ENCODE measurements at places on chromosomes 2 and 18.

- H3K4me3 ChIP-seq, result no peak overlapping the region
- H3K27ac ChIP-seq, result no peak overlapping the region
- no peak for DNase-seq
- peaks cover 2% of the 10 kb centered on the region for H3K36me3 ChIP-seq
Measured at GRCh38 chr2:15145046-15145817, 415.9 kb downstream of the NBAS start.

DNA sequence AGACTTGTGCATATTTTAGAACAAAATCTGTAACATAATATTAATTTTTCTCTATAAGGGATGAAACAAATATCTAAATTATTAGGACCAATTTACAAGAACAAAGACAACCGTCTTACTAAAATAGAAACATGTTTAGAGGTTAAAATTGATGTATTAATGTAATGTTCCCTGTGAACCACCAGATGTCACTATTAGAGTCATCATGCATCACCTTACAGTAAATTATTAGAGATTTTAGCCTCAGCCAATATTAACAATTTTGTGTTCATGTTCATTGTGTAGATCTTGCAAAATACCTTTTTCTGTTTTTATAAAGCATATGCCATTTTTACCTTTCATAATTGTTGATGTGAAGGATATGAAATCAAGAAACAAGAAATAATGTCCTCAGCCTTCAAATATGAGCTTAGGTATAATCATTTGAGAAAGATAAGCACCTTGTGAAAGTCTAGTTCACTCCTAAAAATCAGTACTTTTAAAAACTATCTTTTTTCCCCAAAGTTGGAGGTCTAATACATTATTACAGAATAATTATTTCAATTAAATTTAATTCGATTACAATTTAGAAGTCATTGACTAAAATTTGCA, 344.3 kb upstream of the KCNH7 start:
- H3K27me3 ChIP-seq, result no peaks in the 10 kb centered on the region
- H3K27ac ChIP-seq, result no peak overlapping the region
- H3K36me3 ChIP-seq, result no peaks in the 10 kb centered on the region
- no peak for DNase-seq
- no peak overlapping the region for H3K4me3 ChIP-seq

GRCh38 chr2:17231394-17231965, 286.8 kb downstream of the RAD51AP2 start:
- no peaks in the 10 kb centered on the region for H3K27me3 ChIP-seq
- H3K27ac ChIP-seq, result no peak overlapping the region
- H3K4me1 ChIP-seq, result no peaks in the 10 kb centered on the region
- H3K4me3 ChIP-seq, result no peak overlapping the region
- no peak for DNase-seq
- H3K36me3 ChIP-seq, result no peaks in the 10 kb centered on the region

GRCh38 chr2:9652898-9653479, 22.2 kb upstream of the YWHAQ start:
- H3K36me3 ChIP-seq, result no peaks in the 10 kb centered on the region
- no peaks in the 10 kb centered on the region for H3K27me3 ChIP-seq
- H3K4me1 ChIP-seq, result peaks cover 34% of the 10 kb centered on the region
- no peak for DNase-seq
- no peak overlapping the region for H3K4me3 ChIP-seq

GRCh38 chr18:44579028-44579702, 101.5 kb upstream of the SETBP1 start:
- H3K36me3 ChIP-seq, result no peaks in the 10 kb centered on the region
- no peak overlapping the region for H3K27ac ChIP-seq
- H3K27me3 ChIP-seq, result no peaks in the 10 kb centered on the region

- peaks cover 4% of the 10 kb centered on the region for H3K36me3 ChIP-seq
- no peaks in the 10 kb centered on the region for H3K27me3 ChIP-seq
- H3K4me3 ChIP-seq, result peak overlapping the region; percentile 98
Measured at GRCh38 chr2:208266936-208267335, 881 bp downstream of the PIKFYVE start.

DNA sequence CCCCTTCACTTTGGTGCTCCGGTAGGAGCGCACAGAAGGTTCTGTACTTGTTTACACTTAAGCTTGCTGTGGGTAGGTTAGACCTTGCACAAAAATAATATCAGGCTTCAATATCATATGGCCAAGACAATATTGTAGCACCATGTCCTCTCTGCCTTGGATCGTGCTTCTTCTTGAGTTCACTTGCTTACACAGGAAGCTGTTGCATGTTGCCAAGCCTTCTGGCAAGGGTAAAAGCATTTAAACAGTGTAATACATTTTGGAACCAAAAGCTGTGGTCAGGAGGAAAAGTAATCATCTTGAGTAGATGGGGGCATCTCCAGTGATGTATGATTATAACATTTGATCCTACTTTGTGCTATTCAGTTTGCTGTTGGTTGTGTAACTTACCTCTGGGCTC, 197.5 kb downstream of the LTBP1 start:
- DNase-seq, result no peak
- no peak overlapping the region for H3K4me3 ChIP-seq
- no peak overlapping the region for H3K27ac ChIP-seq
- no peaks in the 10 kb centered on the region for H3K36me3 ChIP-seq
- H3K4me1 ChIP-seq, result no peaks in the 10 kb centered on the region
- peaks cover 27% of the 10 kb centered on the region for H3K27me3 ChIP-seq

GRCh38 chr18:48396561-48396960, 12.6 kb downstream of the ZBTB7C start:
- peaks cover 72% of the 10 kb centered on the region for H3K27me3 ChIP-seq
- peaks cover 6% of the 10 kb centered on the region for H3K4me1 ChIP-seq
- H3K4me3 ChIP-seq, result no peak overlapping the region
- H3K36me3 ChIP-seq, result no peaks in the 10 kb centered on the region
- no peak for DNase-seq
- H3K27ac ChIP-seq, result no peak overlapping the region

GRCh38 chr2:257429-257828, 6.4 kb downstream of the SH3YL1 start:
- no peak for DNase-seq
- no peaks in the 10 kb centered on the region for H3K27me3 ChIP-seq
- peaks cover 2% of the 10 kb centered on the region for H3K4me1 ChIP-seq
- H3K4me3 ChIP-seq, result no peak overlapping the region

DNA sequence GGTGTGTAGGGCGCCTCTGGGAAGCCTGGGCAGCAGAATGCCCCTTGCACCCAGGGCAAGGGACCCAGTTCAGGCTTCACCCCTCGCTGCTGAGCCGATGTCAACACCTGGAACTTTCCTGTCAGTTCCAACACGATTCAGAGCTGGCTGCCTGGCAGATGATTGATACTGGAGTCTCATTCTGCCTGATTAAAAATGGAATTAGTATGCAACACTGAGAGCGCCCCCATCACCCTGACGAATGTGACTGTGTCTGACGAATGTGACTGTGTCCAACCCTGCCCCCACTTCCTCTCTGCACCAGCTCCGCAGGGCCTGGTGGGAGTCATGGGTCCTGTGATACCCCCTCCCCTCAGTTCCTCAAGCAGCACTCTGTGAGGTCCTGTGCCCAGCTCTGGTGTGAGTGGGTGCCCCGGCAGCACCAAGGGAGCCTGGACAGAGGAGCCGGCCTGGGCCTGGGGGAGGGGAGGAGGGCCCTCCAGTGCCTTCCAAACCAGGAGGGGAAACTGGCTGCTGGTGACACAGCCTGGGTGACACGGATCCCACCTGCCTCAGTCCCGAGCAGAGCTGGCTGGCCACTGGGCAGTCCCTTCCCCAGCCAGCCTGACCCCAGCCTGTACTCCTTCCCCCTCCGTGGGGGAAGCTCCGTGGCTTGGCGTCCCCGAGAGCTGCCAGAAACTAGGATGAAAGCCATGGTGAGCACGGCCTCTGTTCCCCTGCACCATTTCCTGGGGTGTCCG, 41.4 kb upstream of the ALPP start:
- H3K27me3 ChIP-seq, result no peaks in the 10 kb centered on the region
- no peak overlapping the region for H3K27ac ChIP-seq
- no peak for DNase-seq
- no peak overlapping the region for H3K4me3 ChIP-seq
- H3K36me3 ChIP-seq, result no peaks in the 10 kb centered on the region

- H3K36me3 ChIP-seq, result peaks cover 2% of the 10 kb centered on the region
- no peak overlapping the region for H3K4me3 ChIP-seq
- no peak overlapping the region for H3K27ac ChIP-seq
Measured at GRCh38 chr2:26816893-26817292, 31.0 kb downstream of the CENPA start.

- no peak overlapping the region for H3K4me3 ChIP-seq
- no peaks in the 10 kb centered on the region for H3K36me3 ChIP-seq
- H3K27me3 ChIP-seq, result no peaks in the 10 kb centered on the region
- H3K4me1 ChIP-seq, result peaks cover 2% of the 10 kb centered on the region
- no peak for DNase-seq
Measured at GRCh38 chr2:239640210-239640609, 239.4 kb upstream of the HDAC4 start.

GRCh38 chr2:135664623-135665068, 77.0 kb upstream of the UBXN4 start:
- peaks cover 6% of the 10 kb centered on the region for H3K4me1 ChIP-seq
- H3K4me3 ChIP-seq, result no peak overlapping the region
- peaks cover 7% of the 10 kb centered on the region for H3K36me3 ChIP-seq
- H3K27ac ChIP-seq, result no peak overlapping the region
- DNase-seq, result no peak

- H3K27me3 ChIP-seq, result no peaks in the 10 kb centered on the region
- peaks cover 3% of the 10 kb centered on the region for H3K4me1 ChIP-seq
- no peaks in the 10 kb centered on the region for H3K36me3 ChIP-seq
- DNase-seq, result no peak
Measured at GRCh38 chr2:1418566-1418965, 5.3 kb downstream of the TPO start.

- no peak overlapping the region for H3K27ac ChIP-seq
- peaks cover 2% of the 10 kb centered on the region for H3K4me1 ChIP-seq
- peak overlapping the region; percentile 69 for H3K4me3 ChIP-seq
- peaks cover 2% of the 10 kb centered on the region for H3K36me3 ChIP-seq
- H3K27me3 ChIP-seq, result peaks cover 70% of the 10 kb centered on the region
- DNase-seq, result no peak
Measured at GRCh38 chr2:118774458-118775133, 72.9 kb downstream of the EN1 start.

GRCh38 chr18:37805773-37806404, 240.3 kb upstream of the CELF4 start:
- H3K27ac ChIP-seq, result no peak overlapping the region
- no peak for DNase-seq
- H3K27me3 ChIP-seq, result no peaks in the 10 kb centered on the region
- H3K4me1 ChIP-seq, result no peaks in the 10 kb centered on the region

DNA sequence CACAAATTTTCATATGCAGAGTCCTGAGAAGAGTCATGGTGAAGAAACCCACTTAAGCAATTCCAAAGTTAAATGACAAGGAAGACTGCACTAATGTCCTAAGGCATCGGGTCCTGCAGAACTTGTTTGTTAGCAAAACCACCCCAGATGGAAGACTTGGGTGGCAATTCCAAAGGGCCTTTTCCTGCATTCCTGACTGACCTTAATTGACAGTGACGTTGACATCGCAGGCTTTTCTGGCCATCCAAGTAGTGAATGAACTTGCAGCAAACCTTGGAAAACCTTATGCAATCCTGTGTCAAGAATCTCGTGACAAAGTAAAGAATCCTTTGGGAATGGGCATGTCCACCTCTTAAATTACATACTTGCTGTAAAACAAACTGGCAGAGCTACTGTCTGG, 112.5 kb upstream of the SH3BP4 start:
- H3K4me3 ChIP-seq, result no peak overlapping the region
- H3K27ac ChIP-seq, result no peak overlapping the region

- no peaks in the 10 kb centered on the region for H3K27me3 ChIP-seq
- no peak overlapping the region for H3K27ac ChIP-seq
- H3K4me1 ChIP-seq, result peaks cover 20% of the 10 kb centered on the region
- no peak overlapping the region for H3K4me3 ChIP-seq
Measured at GRCh38 chr2:11127761-11128160, 27.5 kb upstream of the SLC66A3 start.

DNA sequence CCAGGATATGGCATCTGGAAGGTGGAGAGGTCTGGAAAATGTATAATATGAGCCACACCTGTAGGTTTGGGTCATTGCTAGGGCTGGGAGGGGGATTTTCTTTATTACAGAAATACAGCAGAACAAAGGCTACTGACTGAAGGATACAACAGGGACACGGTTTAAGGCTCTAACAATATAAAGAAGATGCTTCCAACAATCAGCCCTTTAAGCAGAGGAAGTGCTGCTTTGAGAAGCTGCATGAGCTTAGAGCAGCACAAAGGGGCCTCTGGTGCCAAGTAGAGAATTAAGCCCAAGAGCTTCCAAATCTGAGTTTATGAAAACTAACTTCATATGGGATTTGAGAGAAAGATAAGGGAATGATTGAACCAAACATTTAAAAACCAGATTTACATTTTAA, 174.5 kb upstream of the RMP24 start:
- no peak overlapping the region for H3K4me3 ChIP-seq
- no peaks in the 10 kb centered on the region for H3K4me1 ChIP-seq
- no peak for DNase-seq
- H3K27ac ChIP-seq, result no peak overlapping the region
- no peaks in the 10 kb centered on the region for H3K36me3 ChIP-seq

DNA sequence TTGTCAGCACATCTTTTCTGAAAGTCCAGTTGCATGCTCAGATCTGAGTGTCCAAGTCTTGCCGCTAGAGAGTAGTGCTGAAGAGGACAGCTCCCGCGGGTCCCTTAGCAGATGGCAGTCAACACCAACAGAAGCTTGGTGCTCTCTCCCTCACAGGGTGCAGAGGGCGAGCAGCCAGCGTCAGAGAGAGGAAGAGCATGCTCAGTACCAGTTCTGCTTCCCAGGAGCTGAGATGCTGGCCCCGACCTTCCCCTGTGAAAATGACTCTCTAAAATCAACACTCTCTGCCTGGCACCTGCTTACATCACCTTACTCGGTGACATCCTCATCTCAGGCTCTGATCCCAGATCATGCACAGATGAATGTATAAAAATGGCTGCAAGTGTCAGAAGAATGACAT, 86.0 kb upstream of the TWIST2 start:
- peaks cover 57% of the 10 kb centered on the region for H3K27me3 ChIP-seq
- DNase-seq, result no peak
- H3K4me3 ChIP-seq, result no peak overlapping the region
- H3K27ac ChIP-seq, result no peak overlapping the region

DNA sequence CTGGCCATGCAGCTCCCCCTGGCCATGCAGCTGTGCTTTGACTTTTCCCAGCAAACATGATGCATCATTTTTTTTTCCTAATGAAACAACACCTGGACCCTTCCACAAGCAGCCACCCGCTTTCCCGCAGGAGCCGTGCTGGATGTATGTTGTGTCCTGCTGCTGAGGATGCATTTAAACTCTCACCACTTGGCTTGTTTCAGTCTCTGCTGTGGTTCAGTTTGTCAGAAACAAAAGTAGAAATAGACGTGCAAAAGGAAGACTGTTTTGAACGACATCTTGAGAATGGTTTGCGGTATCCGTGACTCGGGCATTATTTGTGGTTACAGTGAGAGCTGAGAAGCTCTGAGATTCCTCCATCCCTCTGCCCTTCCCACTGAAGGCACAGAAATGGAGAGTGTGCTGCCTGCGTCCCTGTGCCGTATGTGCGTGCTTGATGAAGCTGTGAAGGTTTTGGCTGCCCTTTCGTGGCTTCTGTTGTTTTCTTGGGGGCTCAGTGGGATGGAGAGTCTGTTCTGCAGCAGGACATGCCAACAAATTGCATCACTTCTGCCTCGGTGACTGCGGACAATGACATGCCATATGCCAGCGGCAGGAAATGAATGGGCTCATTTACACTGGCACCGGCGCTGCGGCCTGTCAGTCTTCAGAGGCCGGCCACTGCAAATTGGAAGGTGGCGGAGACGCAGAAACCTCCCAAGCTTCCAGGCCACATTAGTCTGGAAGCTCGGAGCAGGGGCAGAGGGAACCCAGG, 417.7 kb upstream of the SALL3 start:
- H3K4me3 ChIP-seq, result no peak overlapping the region
- no peak for DNase-seq
- H3K27me3 ChIP-seq, result no peaks in the 10 kb centered on the region
- no peak overlapping the region for H3K27ac ChIP-seq
- H3K4me1 ChIP-seq, result no peaks in the 10 kb centered on the region

All from T-helper 17 cell (primary cell).